ENCODE measurements at places on chromosomes 2 and 18. TPM values are rescaled to one million over a fixed set of nuclear protein-coding genes. Genes with fewer than 3 reads are reported as not detected.

Gene ATP8B1
- 10.6 TPM for total RNA-seq

Gene MEP1B
- not detected for total RNA-seq

Gene SP140
- 0.32 TPM for total RNA-seq

Gene ABCG5
- total RNA-seq, result not detected

Gene CD28
- total RNA-seq, result not detected

Gene TSPYL6
- total RNA-seq, result not detected
